ENCODE measurements at places on chromosomes 3 and 15.

DNA sequence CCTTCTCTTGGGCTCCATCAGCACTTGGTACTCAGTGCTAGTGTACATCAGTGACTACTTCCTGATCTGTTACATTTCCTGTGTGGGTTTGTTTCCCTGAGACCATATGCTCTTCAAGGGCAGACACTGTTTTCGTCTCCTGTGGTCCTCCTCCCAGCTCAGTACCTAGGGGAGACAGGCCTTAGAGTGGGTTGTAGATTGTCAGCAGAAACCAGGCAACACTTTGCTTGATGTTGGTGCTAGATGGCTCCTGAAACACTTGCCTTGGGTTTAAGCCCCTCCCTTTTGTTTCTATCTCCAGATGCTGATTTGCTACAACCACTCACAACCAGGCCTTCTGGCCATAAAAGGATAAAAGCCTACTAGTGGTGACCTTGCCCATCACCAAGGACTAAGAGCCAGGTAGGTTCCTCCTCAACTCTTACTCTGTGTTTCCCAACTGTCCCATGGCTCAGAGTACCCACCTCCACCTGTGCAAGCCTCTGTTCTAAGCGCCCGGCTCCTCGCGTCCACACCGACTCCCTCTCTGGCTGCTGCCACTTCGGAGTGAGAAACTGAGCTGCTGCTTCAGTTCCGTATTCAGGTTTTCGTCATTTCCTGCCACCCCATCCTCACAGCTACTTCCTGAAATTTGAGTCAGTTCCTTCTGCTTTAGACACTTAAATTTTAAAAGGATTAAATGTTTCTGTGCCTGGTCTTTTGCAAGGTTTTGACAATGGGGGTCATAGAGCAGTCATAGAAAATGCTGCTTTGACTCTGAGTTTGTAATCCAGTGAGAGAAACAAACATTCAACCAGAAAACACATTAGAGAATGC lies at the start of gene HCLS1:
Gene HCLS1 (minus strand): TSS at position 548 of the 816 bp plus-strand sequence. CDS start 2,556 bp downstream, outside the sequence.
- DNase-seq: no peak

DNA sequence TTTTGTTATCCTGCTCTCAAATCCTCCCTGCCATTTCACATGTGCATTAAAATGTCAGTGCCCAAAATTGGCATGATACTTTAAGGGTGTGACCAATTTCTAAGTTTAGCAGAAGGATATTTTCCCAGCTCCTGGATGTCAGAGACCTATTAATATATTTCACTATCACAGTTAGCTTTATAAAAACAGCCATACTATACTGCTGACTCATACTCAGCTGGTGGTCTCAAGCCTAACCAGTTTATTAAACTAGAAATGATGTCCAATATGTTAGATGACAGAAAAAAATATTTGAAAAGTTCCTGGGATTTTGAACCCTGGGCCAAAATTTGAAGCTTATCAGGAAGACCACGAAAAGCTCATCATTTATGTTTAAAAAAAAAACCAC lies 60.9 kb upstream of the ZNF280D start:
- no peak for DNase-seq

DNA sequence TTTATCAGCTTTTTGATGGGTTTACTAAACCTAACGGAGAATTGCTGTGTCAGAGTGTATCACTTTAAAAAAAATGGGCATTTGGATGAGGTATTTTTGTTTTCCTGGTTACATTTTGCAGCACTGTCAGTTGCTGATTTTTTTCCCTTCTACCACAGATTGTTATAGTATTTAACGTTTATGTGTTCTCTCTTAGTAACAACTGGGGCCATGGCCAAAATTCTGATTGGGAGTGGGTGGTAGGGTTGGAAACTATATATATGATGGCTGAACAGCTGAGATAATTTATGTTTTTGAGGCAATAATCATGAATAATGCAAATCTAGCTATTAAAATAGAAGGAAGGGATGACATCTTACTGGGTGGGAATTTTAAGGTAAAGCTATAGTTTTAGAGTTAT lies 229.4 kb upstream of the SUCLG2 start:
- DNase-seq: no peak

DNA sequence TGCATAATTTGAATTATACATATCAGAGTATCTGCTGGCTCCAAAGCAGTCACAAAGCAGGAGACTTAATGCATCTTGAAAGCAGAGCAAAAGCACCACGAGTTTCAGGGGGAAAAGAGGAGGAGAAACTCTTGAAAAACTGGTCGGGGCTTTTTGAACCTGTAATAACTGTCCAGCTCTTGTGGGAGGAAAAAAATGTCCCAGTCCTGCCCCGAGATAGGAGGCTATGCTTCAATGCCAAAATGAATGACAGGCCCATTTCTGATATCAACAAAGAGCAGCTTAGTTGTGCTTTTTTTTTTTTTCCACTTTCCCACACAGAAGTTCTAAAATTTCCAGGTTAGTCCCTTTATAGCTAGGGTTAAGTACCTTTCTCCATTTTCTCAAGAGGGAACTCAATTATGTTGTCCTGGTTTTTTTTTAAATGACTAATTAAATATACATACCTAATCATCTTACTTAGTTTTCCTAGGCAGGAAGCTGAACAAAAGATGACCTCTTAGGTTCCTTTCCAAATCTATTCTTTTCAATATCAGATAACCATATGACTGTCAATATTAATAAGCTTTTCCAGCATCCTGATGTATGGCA lies 120.2 kb downstream of the TFDP2 start:
- no peak for DNase-seq

DNA sequence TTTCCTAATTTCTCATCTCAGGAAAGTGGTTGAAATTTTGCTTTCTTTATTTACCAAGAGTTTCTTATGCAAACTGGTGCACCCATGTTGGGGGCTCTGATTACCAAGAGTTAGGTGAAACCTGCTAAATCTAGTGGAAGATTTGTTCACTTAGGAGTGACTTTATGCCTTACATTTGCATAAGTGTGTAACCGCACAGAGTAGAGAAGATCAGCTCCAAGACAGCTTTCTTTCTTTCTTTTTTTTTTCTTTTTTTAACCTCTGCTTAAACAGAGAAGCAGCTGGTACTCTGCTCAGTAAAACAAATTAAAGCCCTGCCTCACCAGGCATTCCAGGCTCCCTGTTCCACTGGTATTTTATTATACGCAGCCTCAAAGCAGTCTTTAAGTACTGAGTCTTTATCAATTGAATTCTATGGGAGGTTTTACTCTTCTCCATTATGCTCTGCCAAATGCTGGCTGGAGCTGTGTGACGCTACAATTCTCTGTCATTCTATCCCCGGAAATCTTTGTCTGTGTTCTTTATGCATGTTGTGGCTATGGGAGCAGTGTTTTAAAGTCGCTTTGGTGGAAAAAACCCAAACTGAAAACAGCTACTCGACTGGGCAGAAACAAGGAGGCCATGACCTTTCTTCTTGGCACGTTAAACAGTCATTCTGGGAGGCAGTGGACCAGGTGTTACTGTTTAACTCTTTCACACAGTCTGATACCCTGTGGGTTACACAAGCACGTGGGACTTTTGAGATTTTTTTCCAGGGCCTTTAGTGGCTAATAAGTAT lies 55.2 kb upstream of the GBE1 start:
- no peak for DNase-seq

- no peak for DNase-seq
Observed at GRCh38 chr3:153145454-153145853, 16.6 kb upstream of the RAP2B start.

DNA sequence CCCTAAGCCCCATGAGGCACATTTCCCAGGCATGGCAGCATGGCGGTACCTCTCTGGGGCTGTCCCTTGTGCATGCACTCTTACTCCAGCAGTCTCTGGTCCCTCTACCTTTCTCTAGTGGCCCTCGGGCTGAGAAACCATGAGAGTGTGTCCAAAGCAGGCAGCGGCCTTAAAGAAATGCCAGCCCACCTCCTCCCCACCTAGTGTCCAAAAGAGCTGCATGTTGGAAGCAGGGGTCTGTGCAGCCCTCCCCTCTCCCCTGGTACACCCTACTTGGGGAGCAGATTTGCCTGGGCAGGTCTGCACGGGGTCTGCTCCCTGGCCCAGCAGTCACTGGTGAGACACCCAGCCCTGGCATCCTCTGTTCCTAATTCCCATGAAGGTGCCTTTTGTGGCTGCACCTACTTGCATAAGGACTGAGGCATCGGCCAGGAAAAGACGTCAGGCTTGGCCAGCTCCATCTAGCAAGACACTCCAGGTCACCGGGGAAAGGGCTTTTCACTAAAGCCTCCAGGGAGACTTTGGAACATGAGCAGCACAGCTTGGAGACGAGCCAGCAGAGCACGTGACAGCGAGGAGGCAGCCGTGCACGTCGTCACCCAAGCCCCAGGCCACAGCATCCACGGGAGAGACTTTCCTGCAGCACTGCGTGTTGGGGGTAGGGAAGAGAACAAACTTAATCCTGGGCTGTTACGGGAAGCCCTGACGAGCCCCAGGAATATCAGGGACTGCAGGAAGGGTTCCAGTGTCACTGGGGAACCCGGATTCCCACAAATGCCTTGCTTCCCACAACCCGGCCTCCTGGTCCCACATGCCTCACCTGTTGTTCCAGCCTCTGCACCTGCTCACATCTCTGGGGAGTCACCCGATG lies 38.8 kb downstream of the TM2D3 start:
- no peak for DNase-seq

DNA sequence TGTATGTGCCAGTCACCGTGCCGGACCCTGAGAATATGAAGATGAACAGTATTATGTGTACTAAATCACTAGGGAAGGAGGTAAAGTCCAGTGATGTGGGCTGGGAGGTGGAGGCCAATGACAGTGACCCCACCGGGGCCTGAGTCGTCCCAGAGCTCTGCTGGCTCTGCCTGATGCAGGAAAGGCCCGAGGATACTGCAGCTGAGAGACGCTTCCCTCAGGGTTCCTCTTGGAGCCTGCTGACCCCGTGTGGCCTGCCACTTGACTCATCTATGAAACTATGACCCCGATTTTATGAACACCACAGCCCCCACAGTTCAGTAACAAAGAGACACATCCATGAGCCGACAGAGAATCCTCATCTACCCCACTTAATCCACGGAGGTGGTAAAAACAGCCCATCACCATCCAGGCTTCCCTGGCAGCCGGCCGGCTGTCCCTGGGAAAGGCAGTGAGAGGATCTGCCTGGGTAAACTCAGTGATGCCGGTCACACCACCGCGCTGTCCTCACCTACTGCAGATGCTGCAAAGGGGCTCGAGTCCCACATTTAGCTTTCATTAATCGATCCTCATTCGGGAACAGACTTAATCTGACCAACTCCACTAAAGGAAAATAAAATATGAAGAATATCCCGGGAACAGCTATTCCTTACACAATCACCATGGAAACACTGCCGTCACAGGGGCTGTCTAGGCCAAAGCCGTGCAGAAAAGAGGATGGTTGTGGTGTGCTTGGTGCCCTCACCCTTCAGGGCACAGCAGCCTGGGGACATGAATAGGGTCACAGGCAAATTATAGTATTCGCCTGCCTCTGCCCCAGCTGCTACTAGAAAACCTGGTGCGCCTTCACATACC lies 82.9 kb downstream of the ARRDC4 start:
- peak; percentile 87 for DNase-seq

- DNase-seq: no peak
Observed at GRCh38 chr3:94524102-94524919, 461.4 kb downstream of the NSUN3 start.

- DNase-seq: peak; percentile 75
Observed at GRCh38 chr3:14769544-14770325, 49.0 kb upstream of the FGD5 start.

DNA sequence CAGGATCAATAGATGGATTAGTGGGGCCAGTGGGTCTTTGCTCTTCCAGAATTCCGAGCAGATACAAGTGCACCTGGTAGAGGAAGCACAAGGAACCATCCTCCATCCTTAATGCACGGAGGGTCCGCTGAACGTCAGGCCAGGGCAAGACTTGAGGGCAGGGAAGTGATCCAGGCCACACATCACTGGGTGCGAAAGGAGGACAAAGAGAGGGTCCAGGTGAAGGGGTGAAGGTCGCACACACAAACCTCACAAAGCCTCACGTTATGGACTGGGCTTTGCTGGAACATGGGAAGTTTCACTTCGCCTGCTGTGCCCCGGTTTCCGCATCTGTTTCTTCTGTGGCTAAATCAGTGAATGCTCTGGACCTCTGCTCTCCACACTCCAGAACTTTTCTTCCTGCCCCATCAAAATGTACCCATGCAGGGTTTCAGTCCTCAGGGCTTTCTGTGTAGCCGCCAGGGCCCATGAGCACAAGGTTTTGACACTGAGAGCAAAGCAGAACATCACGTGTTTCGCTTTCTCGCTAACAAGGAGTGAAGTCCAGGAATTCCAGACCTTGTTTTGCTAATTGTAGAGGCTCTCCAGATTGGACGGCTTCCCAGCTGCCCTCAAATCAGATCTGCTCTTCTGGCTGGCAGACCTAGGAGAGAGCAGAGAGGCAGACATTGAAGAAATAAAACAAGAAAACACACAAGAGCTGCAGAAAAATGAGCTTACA lies 56.3 kb downstream of the KLF15 start:
- DNase-seq: peak; percentile 92

GRCh38 chr15:28130651-28131050 lies 31.5 kb upstream of the OCA2 start:
- no peak for DNase-seq

GRCh38 chr15:92638291-92638708 lies 17.3 kb downstream of the FAM174B start:
- no peak for DNase-seq

DNA sequence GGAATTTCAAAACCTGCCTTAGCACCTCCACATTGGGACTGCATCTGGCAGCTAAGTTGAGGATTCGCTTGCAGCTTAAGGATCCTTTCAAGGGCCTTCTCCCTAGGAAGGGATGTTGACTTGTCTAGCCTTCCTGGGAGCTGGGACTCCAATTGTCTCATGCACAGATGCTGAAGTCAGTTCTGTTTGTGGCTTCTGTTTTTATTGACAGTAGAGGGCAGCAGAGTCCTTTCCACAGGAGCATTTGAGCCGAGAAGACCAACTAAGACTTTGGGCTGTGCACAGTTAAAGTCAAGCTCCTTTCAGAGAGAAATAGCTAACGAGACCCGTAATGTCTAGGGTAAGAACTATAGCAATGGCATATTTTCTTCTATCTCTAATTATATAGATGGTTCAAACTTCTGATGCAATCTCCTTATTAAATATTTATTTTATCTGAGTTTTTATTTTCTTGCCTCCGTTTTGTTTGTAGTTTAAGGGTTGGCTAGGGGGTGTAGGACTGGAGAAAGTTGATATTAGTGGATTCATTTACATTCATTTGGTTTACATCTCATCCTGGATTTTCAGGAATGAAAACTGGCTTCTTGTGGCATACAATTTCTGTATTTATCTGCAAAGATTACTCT lies 59.7 kb upstream of the KBTBD8 start:
- no peak for DNase-seq

GRCh38 chr3:129442947-129443346 lies 2.9 kb downstream of the IFT122 start:
- DNase-seq: no peak

GRCh38 chr3:194300382-194300758 lies 50.8 kb downstream of the CPN2 start:
- no peak for DNase-seq

DNA sequence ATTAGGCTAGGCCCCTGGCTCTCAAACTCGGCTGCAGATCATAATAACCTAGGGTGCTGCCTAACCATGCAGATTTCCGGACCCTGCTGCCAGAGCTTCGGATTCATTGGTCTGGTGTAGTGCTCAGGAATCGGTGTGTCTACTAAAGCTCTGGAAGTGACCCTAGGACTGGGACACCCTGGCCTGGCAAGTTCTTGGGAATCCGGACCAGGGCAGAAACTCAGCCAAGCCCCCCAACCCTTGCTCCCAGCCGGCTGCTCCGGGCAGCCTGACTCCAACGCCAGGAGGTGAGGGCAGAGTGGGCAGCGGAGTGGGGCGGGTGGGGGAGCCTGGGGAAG lies 23.0 kb downstream of the IGDCC3 start:
- DNase-seq: no peak

All from esophagus muscularis mucosa (tissue), 4 donors.